ENCODE measurements at places on chromosomes 3 and 15.

DNA sequence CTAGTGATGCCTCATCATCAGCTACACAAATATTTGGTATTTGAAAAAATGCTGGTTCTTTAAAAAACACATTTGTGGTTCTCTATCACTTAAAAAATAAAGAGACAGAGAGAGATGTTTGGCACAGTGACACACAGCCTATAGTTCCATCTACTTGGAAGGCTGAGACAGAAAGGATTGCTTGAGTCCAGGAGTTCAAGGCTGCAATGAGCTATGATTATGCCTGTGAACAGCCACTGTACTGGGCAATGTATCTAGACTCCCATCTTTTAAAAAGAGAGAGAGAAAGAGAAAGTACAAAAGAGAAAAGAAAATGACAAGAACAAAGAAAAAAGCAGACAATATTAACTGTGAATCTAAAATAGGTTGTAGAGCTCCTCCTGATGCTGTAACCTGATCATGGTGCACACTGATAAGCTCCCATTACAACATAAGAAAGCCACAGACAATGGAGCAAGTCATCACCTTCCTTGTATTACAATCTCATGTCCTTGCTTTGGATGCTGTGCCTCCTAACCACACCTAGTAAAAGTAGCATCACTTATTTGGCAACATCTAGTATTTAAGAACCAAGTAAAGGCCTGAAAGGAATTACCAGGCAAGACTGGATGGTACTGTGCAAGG, 31.7 kb upstream of the MAP4 start:
- DNase-seq: no peak

DNA sequence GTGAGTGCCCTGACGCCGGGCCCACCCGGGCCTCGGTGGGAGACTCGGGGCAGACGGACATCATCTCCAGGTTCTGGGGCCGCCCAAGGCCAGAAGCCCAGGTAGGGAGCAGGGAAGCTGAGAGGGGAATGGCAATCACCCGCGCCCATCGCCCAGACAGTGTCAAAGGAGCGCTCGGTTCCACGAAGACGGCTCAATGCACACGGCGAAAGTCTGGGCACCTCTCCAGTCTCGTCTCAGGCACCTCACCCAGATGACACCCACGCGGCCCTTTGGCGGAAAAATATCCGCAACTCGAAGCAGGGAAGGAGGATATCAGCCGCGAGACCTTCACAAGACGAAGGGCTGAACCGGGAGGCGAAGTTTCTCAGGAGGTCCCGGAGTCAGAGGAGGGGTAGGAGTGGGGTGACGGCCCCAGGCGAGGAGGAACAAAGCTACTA, 916 bp downstream of the IL17RD start:
- DNase-seq: no peak

GRCh38 chr3:127410137-127410488, 122.3 kb upstream of the PRR20G start:
- DNase-seq: no peak

- no peak for DNase-seq
Measured at GRCh38 chr15:87365186-87365585, 891.4 kb downstream of the NTRK3 start.

DNA sequence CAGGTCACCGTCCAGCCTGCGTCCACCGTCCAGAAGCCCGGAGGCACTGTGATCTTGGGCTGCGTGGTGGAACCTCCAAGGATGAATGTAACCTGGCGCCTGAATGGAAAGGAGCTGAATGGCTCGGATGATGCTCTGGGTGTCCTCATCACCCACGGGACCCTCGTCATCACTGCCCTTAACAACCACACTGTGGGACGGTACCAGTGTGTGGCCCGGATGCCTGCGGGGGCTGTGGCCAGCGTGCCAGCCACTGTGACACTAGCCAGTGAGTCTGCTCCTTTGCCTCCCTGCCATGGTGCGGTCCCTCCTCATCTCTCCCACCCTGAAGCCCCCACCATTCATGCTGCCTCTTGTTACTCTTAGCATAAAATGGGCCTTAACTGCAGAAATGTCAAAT, 39.2 kb downstream of the BOC start:
- no peak for DNase-seq
